ENCODE measurements at places on chromosomes 11 and 22. TPM values are rescaled to one million over a fixed set of nuclear protein-coding genes. Genes with fewer than 3 reads are reported as not detected.
A peak's percentile ranks its signal among the peaks of the same experiment; 100 is the strongest.

DNA sequence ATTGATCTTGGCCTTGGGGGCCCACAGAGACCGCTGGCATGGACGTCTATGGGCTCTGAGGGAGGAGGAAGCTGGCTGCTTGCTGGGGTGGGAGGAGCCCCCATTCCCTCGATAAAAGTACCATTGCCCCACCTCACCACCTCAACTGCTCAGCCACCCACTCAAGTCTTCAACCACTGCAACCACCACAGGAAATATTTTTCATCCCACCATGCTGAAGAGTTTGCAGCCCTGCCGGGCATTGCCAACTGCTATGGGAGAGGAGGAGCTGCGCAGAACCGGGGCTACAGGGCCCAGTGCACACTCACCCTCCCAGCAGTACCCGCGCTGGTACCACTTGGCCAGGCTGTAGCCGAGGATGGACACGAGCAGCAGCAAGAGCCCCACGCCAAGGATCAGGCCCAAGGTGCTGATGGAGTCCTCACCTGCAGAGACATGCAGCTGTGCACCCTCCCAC lies 29.2 kb downstream of the IL10RA start:
- no peak for DNase-seq

- DNase-seq = no peak
Measured at GRCh38 chr11:61959678-61960077, 7.8 kb downstream of the FTH1 start.

DNA sequence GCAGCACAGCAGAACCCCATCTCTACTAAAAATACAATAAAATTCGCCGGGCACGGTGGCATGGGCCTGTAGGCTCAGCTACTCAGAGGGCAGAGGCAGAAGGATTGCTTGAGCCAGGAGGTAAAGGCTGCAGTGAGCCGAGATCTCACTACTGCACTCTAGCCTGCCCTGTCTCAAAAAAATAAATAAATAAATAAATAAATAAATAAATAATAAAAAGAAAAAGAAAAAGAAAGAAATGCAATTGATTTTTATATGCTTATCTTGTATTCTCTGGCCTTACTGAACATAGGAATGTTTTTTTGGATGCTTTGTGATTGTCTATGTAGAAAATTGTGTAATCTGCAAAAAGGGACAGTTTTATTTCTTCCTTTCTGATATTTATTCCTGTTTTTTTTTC lies 132.5 kb downstream of the BARX2 start:
- no peak for DNase-seq

DNA sequence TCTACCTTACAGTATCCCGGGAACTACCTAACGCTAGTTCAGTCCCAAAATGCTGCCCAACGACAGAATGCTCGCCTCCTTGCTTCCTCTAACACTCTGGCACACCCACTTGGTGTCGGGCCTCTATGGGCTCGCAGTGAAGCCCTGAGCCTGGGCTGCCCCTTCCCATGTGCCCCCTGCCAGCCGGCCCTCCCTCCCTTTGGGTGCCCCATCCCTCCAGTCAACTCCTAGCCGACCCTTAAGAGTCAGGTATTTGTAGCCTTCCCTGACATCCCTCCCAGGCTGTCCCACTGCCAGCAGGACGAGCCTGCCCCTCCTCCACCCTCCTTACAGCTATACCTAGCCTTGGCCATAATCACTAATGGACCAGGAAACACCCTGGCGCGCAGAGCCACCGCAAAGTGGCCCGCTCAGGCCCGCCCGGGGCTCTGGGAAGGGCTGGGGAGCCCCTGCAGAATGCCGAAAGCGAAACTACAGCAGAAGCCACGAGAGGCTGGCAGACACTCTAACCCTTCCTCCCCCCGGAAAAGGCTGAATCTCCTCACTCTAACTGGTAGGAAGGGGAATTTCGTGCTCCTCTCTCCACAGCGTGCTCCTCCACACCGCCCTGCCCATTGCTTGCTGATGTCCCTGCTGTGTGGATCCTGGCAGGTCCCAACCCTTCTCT lies 8.2 kb downstream of the CBX7 start:
- no peak for DNase-seq

- DNase-seq = no peak
Measured at GRCh38 chr11:129281471-129282415, 89.6 kb upstream of the ARHGAP32 start.

- DNase-seq = no peak
Measured at GRCh38 chr11:10906521-10906920, 48.7 kb upstream of the ZBED5 start.

- DNase-seq = no peak
Measured at GRCh38 chr22:28429711-28430110, 249.9 kb downstream of the TTC28 start.

DNA sequence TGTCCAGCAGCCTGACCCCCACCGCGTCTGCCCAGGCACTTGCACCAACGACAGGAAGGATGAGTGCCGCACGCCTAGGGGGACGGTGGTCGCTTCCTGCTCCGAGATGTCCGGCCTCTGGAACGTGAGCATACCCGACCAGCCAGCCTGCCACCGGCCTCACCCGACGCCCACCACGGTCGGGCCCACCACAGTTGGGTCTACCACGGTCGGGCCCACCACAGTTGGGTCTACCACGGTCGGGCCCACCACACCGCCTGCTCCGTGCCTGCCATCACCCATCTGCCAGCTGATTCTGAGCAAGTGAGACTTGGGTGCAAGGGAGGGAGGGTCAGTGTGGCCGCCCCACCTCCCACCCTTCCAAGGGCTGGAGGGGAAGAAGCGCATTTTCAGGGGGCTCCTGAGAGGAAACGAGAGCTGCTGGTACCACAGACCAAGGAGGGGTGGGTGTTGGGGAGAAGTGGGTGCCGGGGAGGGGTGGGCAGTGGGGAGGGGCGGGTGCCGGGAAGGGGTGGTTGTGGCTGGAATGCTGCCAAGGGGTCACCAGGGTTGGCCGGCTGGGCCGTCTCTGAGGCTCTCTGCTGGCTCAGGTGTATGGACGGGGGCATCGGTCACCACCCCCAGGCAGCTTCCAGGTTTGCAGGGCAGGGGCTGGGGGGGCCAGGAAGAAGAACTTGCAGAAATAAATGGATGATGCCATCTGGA lies 27.7 kb upstream of the MUC5B start:
- DNase-seq = no peak

DNA sequence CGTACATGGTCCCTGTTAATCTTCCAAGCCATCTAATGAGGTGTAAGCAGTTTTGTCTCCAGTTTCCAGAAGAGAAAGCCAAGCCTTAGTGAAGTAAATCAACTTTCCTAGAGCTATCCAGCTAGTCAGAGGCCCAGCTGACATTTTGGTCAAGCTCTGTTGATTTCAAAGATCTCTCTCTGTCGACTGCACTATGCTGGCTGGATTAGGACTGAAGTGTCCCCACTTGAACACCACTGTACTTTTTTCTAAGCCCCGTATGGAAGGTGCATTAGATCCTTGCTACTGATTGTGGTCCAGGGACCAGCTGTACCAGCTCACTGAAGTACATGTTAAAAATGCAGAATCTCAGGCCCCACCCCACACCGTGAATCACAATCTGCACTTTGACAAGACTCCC lies 176.5 kb upstream of the NAV2 start:
- no peak for DNase-seq

- no peak for DNase-seq
Measured at GRCh38 chr22:42414565-42415303, 17.5 kb downstream of the NFAM1 start.

DNA sequence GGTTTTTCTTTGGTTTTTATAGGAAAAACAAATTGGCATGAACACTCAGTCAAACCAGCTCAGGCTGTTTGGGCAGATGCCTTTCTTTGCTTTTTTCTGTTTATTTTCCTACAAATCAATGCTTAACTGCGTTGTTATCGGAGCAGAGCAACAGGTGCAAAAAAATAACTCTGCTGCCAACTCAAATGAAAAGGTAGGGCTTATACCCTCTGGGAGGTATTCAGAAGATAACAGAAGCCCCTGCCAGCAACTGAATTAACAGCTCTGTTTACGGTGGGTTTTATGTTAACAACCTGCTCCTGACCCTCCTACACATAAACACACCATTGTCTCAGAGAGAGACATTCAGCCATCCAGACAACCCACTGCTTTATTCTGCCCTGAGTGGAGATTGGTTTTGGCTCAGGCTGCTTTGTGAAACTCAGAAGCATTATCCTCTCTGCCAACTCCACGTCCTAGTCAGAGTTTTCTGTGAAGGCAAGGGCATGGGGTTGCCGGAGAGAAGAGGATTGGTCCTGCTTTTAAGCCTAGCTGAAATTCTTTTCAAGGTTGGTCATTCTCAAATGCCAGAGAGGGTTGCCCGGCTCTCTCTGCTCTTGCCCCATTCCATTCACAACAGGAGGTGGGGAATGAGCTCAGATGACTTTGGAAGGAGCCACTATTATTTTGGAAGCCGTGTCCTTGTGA lies 11.4 kb downstream of the EHF start:
- no peak for DNase-seq

DNA sequence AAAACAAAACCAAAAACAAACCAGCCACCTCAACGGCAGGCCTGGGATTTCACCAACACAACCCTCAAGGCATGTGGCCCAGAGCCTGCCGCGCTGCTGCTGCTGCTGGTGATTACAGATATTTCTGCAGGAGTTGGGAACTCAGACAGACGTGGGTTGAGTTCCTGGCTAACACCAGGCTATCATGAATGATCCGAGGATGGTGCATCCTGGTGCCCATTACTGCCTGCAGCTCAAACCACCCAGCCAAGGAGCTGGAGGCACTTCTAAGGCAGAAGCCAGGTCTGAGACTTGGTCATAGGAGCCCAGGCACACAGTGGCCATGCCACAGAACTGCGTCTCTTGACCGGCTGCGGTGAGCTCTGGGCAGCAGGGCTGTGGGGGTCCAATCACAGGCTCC lies 151.8 kb downstream of the MPPED1 start:
- DNase-seq = no peak

GRCh38 chr11:26070714-26071380 lies 261.1 kb upstream of the ANO3 start:
- DNase-seq = no peak

DNA sequence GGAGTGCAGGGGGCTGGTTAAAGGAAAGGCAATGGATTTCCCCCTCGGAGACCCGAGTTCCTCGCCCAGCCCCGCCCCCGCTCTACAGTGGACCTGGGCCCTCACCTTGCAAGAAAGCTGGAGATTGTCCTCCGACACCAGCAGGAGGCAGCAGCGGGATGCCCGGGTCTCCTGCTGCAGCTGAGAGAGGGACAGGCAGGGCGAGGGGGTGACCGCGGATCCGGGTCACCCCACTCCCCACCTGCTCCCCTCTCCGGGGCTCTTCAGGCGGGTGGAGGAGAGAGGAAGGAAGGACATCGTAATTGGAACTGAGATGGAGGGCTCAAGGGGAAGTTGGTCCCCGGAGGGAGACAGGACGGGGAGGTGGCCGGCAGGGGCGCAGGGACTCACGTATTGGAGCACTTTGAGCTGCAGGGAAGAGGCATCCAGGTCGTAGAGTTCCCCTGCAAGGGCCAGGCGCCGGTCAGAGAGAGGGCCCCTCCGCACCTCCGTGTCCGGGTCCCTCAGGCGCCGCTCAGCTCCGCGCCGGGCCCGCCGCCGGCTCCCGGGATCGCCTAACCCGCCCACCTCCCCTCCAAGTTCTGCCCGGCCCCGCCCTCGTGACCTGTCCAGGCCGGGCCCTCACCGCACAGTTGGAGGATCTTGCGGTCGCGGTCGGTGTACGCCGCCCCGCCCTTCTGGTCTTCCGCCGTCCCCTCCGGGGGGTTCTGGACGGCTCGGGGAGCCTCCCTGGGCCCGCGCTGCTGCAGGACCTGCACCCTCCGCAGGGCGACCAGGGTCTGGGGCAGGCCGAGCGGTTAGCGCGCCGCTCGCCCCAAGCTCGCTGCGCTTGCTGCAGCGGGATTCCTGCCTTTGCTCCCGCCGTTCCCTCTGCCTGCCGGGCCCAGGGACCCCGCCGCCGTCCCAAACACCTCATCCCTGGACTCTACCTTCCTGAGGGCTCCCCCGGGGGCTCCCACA lies 84.1 kb downstream of the PDE2A start:
- no peak for DNase-seq

- no peak for DNase-seq
Measured at GRCh38 chr11:124676386-124676785, 2.7 kb downstream of the SPA17 start.

DNA sequence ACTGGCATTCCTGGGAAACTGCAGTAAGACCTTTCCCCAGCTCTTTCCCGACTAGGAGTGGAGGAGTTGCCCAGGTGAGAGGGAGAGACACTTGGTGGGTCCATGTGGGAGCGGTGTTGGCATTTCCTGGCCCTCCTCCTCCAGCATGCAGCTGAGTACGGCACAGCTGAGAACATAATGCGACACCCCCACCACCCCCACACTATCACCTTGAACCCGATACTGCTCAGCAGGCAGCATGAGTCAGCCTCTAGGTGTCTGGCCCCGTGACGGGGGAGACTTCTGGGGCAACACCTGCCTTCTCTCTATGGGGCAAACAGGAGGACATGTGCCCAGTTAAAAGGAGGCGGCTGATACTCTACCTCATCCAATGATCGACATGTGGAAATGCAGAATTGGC lies 64.4 kb downstream of the PKNOX2 start:
- no peak for DNase-seq

DNA sequence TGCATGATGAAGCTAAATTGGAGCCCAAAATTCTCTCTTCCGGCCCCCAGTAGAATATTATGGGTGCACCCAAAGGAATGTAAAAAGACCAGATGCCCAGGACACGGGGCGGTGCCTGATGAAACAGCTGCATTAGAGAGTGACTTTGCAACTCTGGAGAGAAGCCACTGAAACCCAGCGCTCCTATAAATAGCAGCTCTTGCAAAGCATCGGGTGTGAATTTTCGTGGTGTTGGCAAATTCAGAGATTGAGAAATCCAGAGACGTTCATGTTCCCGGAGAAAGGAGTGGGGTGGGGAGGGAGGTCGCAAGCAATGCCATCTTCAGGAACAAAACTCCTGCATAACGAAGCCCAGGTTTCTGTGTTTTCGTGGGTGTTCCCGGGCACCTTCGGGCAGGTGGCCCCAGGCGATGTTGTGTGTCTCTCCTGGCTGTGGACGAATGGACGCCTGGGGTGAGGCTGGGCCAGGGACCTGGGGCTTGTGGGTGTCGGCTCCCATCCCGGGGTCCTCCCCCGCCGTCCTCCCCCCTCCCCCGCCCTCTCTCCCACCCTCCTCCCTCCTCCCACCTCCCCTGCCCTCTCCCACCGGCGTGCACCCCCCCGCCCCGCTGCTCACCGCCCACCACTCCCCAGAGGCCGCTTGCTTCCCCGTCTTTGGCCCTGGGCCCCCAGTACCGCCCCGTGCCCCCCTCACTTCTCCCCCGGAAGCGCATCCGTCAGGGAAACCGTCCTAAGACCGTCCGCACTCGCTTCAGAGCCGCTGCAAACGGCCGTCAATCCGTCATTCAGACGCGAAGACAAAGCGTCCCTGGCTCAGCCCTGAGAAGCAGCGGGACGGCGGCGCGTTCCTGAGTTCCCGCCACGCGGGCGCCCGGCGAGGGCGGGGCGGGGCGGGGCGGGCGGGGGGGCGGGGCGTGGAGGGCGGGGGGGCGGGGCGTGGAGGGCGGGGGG lies 26.7 kb upstream of the TOLLIP start:
- peak; percentile 6 for DNase-seq

- DNase-seq = no peak
Measured at GRCh38 chr11:110830747-110831146, 118.5 kb upstream of the ARHGAP20 start.

Gene GNAZ
- 10.3 TPM for total RNA-seq

Gene CCDC88B
- 4.8 TPM for total RNA-seq

Gene HORMAD2
- not detected for total RNA-seq

Gene DUSP8
- total RNA-seq = 9.7 TPM

Gene SIDT2
- 7.1 TPM for total RNA-seq

Gene SNX32
- total RNA-seq = 2.1 TPM

Gene TNNT3
- total RNA-seq = not detected

Gene KRTAP5-7
- total RNA-seq = not detected

Measured in epithelial cell of proximal tubule (primary cell).